CD4-positive, alpha-beta T cell (primary cell): ENCODE measurements at places on chromosomes 12 and 14. TPM values are rescaled to one million over a fixed set of nuclear protein-coding genes. Genes with fewer than 3 reads are reported as not detected.
A peak's percentile ranks its signal among the peaks of the same experiment; 100 is the strongest.

GRCh38 chr12:123233505-123234308, 471 bp downstream of the MTRFR start:
- peak overlapping the region; percentile 85 for H3K27ac ChIP-seq
- H3K4me1 ChIP-seq, result peaks cover 68% of the 10 kb centered on the region
- peaks cover 10% of the 10 kb centered on the region for H3K36me3 ChIP-seq
- peak overlapping the region; percentile 97 for H3K4me3 ChIP-seq

- H3K4me3 ChIP-seq, result no peak overlapping the region
- H3K4me1 ChIP-seq, result no peaks in the 10 kb centered on the region
- DNase-seq, result no peak
- H3K27me3 ChIP-seq, result no peaks in the 10 kb centered on the region
- H3K36me3 ChIP-seq, result no peaks in the 10 kb centered on the region
Observed at GRCh38 chr14:37083599-37083998, 88.8 kb downstream of the SLC25A21 start.

Gene DLK1
- total RNA-seq, result not detected

GRCh38 chr14:69518289-69519101, 34.0 kb downstream of the PLEKHD1 start:
- H3K36me3 ChIP-seq, result no peaks in the 10 kb centered on the region
- H3K27me3 ChIP-seq, result peaks cover 6% of the 10 kb centered on the region
- H3K4me3 ChIP-seq, result no peak overlapping the region
- H3K27ac ChIP-seq, result no peak overlapping the region
- DNase-seq, result no peak
- no peaks in the 10 kb centered on the region for H3K4me1 ChIP-seq

DNA sequence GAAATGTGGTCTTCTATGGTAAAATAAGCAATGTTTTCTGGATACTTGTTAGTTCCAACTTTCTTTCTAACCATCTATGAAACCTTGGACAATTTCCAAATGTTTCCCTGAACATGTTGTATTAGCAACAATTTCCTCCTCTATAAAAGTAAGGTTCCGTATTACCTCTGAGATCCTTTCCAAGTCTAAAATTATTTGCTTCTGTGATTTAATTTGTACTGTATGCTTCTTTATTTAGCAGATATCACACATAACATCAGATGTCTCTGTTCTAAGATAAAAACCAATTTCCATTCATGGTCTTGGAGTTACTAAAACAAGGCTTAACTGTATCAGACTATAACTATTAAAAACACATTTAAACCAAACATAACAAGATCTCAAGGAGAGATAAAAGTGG, 177.2 kb downstream of the FOXA1 start:
- H3K27ac ChIP-seq, result no peak overlapping the region
- no peaks in the 10 kb centered on the region for H3K36me3 ChIP-seq
- DNase-seq, result no peak
- no peaks in the 10 kb centered on the region for H3K27me3 ChIP-seq
- no peak overlapping the region for H3K4me3 ChIP-seq

GRCh38 chr12:131805421-131805820, 22.8 kb upstream of the MMP17 start:
- no peaks in the 10 kb centered on the region for H3K27me3 ChIP-seq
- H3K36me3 ChIP-seq, result peaks cover 10% of the 10 kb centered on the region
- no peaks in the 10 kb centered on the region for H3K4me1 ChIP-seq

DNA sequence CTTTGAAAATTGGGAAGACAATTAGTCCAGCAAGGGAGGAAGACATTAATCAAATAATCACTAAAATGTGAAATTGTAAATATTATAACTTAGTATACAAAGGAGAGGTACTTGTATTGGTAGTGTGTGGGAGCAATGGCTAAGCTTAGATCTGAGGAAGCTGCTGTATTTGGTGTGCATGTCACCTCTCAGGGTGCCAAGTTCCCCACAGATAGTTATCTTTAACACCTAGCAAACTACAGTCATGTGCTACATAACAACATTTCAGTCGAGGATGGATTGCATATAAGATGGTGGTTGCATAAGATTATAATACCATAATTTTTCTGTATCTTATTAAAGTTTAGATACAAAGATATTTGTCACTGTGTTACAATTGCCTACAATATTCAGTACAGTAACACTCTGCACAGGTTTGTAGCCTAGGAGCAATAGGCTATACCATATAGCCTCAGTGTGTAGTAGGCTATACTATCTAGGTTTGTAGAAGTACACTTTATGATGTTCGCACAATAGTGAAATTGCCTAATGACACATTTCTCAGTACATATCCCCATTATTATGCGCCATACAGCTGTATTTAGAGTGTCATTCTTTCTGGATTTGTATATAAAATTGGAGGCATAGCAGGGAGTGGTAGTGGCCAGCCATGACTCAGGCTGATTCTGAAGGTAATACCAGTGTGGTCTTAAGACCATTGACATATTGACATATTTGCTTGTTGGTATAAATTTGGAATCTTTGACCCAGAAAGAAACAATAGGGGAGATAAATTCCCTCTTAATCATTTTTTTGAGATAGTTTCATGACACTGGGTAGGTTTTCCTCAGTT, 55.8 kb downstream of the RAD51B start:
- H3K36me3 ChIP-seq, result no peaks in the 10 kb centered on the region
- H3K27ac ChIP-seq, result no peak overlapping the region
- H3K4me3 ChIP-seq, result no peak overlapping the region

DNA sequence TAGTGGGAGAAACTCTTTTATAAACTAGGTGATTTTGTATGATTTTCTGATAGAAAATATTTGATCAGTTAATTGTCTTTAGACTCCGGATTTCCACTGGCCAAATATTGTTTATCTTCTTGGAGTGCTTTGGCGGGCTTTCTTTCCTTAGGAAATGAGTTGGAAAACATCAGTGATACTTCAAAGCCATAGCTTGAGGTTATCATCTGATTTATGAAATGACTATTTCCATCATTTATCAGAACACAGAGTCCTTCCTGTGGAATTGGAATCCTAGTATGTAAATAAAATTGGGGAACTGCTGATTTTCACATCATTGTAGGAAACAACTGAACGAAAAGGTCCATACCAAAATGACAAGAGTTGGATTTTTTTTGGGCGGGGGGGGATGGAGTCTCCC, 186.0 kb upstream of the DCN start:
- no peaks in the 10 kb centered on the region for H3K36me3 ChIP-seq
- H3K27me3 ChIP-seq, result no peaks in the 10 kb centered on the region
- no peak overlapping the region for H3K4me3 ChIP-seq
- H3K27ac ChIP-seq, result no peak overlapping the region

DNA sequence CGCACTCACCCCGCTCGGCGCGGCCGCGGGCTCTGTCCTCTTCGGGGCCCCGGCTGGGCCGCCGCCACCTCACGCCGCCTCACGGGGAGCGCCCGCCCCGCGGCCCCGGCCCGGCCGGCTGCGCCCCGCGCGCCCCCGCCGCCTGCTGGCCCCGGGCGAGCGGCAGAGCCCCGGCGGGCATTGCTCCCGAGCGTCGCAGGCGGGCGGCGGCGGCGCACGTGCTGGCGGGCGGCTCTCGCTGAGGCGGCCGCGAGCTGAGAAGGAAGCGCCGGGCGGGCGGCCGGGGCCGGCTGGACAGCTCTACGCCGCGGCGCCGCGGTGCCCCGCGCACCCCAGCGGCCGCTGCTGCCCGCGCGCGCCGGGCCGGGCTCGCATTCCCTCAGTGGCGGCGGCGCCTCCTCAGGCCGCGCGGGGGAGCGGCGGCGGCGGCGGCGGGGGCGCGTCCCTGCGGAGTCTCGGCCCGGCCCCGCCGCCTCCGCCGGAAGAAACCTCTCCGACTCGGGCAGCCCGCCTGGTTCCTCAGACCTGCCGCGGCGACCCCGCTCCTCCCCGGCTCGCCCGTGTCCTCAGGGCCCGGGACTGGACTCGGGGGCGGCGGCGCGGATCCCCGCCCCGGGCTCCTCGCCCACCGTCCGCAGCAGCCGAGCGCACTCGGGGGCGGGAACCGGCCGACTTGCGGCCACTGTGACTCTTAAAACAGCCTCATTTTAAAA, at the start of gene PITPNM2:
PITPNM2 (minus strand) TSS at position 347 of the 713 bp plus-strand sequence. CDS start 116,500 bp downstream, outside the sequence.
- peak within 1 kb of the TSS; percentile 22 for H3K27ac ChIP-seq
- peak; percentile 70 for DNase-seq
- peaks cover 27% of the 10 kb centered on the region for H3K4me1 ChIP-seq

GRCh38 chr12:66640691-66641460, 38.0 kb downstream of the GRIP1 start:
- no peak for DNase-seq
- no peaks in the 10 kb centered on the region for H3K36me3 ChIP-seq
- H3K27ac ChIP-seq, result no peak overlapping the region
- H3K27me3 ChIP-seq, result no peaks in the 10 kb centered on the region
- H3K4me1 ChIP-seq, result no peaks in the 10 kb centered on the region

DNA sequence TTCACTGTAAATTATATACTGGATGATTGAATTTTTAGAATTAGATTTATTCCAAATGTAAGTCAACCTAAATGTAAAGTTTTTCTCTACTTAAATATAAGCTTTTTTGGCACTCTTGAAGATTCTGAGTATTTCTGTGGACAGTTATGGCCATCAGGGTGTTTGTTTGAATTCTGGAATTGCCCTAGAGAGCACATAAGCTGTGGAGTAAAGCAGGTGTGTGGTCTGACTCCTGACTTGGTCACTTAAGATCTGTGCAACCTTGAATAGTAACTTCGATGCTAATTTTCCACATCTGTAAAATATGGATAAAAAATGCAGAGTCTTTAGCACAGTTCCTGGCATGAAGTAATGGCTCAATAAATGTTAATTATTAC, 64.4 kb downstream of the FUT8 start:
- peaks cover 4% of the 10 kb centered on the region for H3K4me1 ChIP-seq
- no peaks in the 10 kb centered on the region for H3K27me3 ChIP-seq
- H3K27ac ChIP-seq, result no peak overlapping the region
- H3K4me3 ChIP-seq, result no peak overlapping the region
- H3K36me3 ChIP-seq, result no peaks in the 10 kb centered on the region

Gene RFC5
- 9.1 TPM for total RNA-seq

- no peak for DNase-seq
- H3K36me3 ChIP-seq, result no peaks in the 10 kb centered on the region
- no peaks in the 10 kb centered on the region for H3K4me1 ChIP-seq
- H3K27ac ChIP-seq, result no peak overlapping the region
Observed at GRCh38 chr12:75660805-75661404, 149.5 kb upstream of the KRR1 start.

- DNase-seq, result no peak
- H3K4me3 ChIP-seq, result no peak overlapping the region
- H3K4me1 ChIP-seq, result no peaks in the 10 kb centered on the region
- no peaks in the 10 kb centered on the region for H3K27me3 ChIP-seq
- no peak overlapping the region for H3K27ac ChIP-seq
Observed at GRCh38 chr12:16225692-16226091, 51.8 kb downstream of the SLC15A5 start.

- H3K27ac ChIP-seq, result no peak overlapping the region
- H3K36me3 ChIP-seq, result no peaks in the 10 kb centered on the region
- no peaks in the 10 kb centered on the region for H3K4me1 ChIP-seq
- no peak for DNase-seq
Observed at GRCh38 chr14:54574528-54574927, 7.6 kb downstream of the SAMD4A start.

Gene FAM181A
- not detected for total RNA-seq

GRCh38 chr14:101076451-101077198, 173.1 kb upstream of the RTL1 start:
- no peak overlapping the region for H3K27ac ChIP-seq
- H3K4me3 ChIP-seq, result no peak overlapping the region
- H3K36me3 ChIP-seq, result no peaks in the 10 kb centered on the region
- no peaks in the 10 kb centered on the region for H3K4me1 ChIP-seq

DNA sequence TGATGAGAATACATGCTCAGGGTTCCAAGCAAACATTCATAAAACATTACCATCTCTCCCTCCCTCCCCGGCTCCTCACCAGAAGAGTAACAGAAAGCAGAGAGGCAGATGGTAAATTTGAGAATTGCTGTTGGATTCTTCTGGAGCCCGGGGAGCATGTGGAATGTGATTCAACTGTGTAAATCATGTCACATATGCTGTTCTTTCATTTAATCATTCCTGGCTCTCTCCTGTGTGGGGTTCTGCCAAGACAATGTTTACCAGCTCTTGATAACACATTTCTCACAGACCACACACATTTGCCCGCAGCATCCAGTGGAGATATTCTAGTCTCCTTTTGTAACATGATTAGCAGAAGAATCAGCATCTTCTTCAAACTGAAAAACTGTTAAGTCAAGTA, 23.4 kb upstream of the NR2C1 start:
- H3K27ac ChIP-seq, result no peak overlapping the region
- H3K4me1 ChIP-seq, result no peaks in the 10 kb centered on the region
- H3K36me3 ChIP-seq, result no peaks in the 10 kb centered on the region

GRCh38 chr12:6382371-6382770, 1.6 kb upstream of the LTBR start:
- H3K27me3 ChIP-seq, result peaks cover 12% of the 10 kb centered on the region
- H3K4me3 ChIP-seq, result no peak overlapping the region
- no peak overlapping the region for H3K27ac ChIP-seq
- H3K36me3 ChIP-seq, result no peaks in the 10 kb centered on the region
- DNase-seq, result no peak
- H3K4me1 ChIP-seq, result peaks cover 21% of the 10 kb centered on the region

Gene MBIP
- total RNA-seq, result 77.9 TPM
